Femur (tissue), 1 donor: ENCODE measurements at places on chromosomes 4 and X.

DNA sequence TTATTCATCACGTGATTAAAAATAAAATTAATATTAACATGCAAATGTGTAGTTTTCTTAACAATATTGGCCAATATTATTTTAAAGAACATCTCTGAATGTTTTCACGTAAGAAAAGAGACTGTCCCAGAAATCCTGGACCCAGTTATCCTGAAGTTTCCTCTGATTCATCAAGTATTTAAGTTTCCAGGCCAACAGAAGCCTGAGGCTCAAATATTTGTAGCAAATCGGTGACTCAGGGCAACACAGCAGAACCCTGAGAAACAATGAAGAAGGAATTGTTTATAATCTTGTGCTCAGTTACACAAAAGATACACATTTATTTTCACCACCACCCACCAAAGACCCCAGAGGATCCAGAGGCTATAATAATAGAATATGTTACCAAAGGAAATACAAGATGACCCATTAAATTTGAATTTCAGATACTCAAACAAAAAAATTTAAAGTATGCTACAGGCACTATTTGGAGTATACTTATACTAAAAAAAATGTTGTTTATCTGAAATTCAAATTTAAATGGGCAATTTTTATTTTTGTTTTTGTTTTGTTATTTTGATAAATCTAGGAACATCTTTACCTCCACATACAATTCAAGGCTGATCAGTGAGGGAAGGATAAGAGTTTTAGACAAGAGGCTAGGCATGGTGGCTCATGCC is 33.9 kb upstream of the SLC7A11 start:
- DNase-seq: no peak

DNA sequence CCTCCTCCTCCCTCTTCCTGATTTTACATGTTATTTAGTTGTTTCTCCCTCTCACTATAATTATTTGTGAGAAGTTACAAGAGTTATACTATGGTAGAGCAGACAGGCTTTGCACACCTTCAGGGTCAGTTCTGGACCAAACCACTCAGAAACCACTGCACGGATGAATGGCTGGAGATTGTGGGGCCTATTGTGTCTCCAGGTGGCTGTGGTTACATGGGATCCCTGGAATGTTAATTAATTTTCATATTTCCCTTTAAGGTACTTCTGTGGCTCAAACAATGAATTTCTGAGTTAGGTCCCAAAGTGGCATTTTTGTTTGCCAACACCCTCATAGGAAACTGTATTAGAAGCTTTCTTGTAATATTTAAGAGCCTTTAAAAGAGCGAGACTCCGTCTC is 151.9 kb downstream of the BMPR1B start:
- DNase-seq: no peak

DNA sequence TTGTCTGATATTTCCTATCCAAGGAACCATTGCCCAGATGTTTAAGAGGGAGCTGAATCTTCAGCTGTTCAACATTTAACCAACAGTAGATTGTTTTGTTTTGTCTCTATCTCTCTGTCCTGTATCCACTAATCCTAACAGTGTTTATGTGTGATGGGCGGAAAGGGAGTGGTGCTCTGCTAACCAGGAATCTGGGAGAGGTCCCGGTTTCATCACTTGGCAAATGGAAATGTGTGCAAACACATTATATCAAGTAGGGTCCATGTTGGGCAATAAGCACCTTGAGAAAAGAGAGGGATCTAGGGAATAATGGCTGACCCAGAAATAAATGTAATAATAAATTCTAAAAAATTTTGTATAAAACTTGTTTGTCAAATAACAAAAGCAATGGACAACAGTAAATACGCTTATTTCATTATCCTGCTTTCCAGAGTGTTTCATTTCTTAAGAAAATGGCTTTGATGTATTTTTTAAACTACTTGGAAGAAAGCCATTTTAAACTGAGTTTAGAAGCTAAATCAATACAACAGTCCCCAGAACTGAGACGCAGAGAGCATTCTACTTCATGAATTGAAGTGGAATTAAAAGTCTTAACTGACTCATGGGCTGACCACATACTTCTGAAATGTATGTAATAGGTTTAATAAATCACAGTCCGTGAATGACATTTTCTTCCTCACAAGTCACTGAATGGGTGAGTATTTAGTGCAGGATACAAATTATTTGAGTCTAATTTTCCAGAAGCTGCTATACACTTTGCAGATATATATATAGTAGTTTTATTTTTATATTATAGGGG is 55.8 kb downstream of the EMCN start:
- no peak for DNase-seq

GRCh38 chr4:124030147-124030546 is 633.6 kb downstream of the SPRY1 start:
- peak; percentile 70 for DNase-seq

DNA sequence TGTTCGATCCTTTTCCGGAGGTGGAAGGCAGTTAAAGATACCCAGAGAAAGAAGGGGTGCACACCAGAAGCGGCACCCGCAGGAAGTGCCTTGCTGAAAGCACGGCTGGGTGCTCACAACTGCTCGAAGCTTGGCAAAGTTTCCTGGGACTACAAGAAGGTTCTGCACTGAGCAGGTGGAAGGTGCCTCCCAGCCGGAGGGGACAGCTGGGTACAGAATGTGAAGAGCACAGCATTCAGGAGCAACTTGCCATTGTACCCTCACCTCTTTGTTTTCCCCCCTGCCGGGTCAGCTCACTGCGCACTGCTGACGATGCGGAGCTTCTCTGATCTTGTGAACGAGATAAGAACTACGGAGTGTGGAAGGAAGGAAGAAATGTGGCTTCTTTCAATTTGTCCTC is 289.2 kb downstream of the FBXW7 start:
- no peak for DNase-seq

- no peak for DNase-seq
Measured at GRCh38 chrX:37818031-37818430, 29.3 kb downstream of the DYNLT3 start.

- DNase-seq: no peak
Measured at GRCh38 chrX:72644946-72645345, 69.2 kb downstream of the PHKA1 start.

GRCh38 chr4:158125310-158125709 is 47.5 kb downstream of the GASK1B start:
- DNase-seq: no peak

GRCh38 chrX:155127940-155128339 is 56.6 kb downstream of the BRCC3 start:
- no peak for DNase-seq

DNA sequence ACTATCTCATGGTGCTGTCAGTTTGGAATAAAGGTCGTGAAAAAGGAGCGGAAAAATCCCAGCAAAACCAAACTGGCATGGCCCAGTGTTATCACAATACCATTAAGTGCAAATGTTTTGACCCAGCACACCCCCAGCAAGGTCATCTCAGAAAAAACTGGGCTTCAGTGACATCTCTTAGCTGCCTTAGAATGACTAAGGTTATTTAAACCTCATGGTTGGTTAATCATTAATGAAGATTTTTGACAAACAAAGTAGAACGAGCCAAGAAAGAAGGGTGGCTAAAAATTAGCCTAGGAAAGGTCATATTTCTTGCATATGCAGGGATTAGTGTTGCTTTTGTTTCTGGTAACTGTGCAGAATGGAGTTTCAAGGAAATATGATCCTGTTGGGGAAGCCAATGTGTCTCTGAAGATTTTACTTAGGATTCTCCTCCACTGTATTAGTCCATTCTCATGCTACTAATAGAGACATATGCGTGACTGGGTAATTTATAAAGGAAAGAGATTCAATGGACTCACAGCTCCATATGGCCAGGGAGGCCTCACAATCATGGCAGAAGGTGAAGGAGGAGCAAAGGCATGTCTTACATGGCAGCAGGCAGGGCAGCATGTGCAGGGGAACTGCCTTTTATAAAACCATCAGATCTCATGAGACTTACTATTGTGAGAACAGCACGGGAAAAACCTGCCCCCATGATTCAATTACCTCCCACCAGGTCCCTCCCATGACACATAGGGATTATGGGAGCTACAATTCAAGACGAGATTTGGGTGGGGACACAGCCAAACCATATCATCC is 83.5 kb downstream of the CHRNA9 start:
- DNase-seq: no peak

DNA sequence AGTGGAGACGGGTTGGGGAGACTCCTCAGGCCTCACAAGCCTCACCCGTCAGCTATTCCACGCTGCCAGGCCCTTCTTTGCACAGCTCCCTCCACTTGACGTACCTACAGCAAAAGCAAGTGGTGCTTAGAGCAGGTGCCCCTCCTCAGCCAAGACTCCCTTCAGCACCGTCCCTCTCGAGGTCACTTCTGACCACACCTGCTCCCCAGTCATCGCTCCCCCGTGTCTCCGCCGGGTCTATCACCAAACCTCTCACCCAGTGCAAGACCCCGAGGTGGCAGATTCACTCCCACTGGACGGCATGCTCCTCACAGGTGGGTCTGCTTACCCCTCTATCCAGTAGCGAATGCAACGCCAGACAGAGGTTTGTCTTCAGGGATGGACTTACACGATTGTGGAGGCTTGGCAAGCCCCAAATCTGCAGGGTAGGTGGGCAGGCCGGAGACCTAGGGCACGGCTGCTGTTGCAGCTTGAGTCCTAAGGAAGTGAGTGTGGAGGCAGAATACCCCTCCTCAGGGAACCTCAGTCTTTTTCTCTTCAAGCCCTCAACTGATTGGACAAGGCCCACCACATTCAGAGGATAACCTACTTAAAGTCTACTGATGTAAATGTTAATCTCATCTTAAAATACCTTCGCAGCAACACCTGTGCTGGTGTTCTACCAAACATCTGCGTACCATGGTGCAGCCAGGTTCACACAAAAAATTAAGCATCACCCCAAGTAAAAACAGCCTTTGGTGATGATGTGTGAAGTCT is 14.5 kb upstream of the HELT start:
- DNase-seq: no peak

DNA sequence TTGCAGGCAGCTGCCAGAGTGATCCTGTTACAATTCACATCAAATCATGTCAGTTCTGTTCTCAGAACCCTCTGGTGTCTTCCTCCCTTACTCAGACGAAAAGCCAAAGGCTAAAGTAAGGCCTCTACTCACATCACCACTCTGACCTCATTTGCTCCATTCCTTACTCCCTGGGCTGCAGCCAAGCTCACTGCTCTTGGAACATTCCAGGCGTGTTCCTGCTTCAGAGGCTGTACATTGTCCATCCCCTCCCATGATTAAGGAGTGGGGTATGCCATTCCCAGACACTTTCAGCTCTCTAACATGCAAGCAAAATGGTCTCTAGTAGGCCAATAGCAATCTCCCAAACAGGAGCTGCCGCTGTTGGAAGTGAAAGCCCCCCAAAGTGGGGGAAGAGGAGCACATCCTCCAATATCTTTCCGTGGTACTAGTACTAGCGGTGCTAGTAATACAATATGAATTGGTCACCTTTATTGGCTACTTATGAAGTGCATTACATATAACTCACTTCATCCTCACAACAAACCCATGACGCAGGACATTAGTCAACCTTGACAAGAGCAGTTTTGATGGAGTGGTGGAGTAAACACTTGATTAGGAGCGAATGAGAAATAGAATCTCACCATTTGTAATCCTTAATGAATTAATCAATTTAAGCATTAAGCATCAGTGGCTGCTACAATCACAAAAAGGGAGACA is 15.0 kb downstream of the GAB3 start:
- peak; percentile 64 for DNase-seq

DNA sequence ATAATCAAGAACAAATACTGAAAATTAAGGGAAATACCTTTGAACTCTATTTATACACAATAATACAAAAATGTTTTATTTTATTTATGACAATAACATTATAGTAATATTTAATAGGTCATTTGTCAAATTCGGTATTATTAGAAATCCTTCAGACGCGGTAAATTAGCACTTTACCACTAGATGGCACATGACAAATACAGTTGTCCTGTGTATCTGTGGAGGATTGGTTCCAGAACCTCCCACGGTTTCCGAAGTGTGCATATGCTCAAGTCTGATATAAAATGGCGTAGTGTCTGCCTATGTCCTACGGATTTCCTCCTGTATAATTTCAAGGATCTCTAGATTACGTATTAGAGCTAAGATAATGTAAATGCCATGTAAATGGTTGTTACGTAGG is 8.1 kb upstream of the LINC00632 start:
- no peak for DNase-seq
